CD4-positive, alpha-beta T cell treated with Interleukin-6 at 100 ng/mL for 8 hours (primary cell): ENCODE measurements at places on chromosomes 3 and 15.

DNA sequence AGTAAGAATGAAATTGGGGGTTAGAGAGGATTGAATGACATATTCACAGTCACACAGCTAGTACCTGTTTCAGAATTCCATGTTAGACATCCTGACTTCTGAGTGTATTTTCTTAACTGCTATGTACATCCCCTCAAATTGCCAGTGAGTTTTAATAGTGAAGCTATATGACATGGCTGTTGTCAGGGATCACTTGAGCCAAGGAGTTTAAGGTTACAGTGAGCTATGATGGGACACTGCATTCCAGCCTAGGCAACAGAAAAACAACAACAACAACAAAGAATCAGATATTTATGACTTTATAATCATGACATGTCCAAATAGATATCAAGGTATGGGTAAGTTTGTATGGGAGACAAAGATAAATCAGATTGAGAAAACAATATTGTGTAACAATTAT, 16.6 kb downstream of the PARP15 start:
- no peak for DNase-seq

DNA sequence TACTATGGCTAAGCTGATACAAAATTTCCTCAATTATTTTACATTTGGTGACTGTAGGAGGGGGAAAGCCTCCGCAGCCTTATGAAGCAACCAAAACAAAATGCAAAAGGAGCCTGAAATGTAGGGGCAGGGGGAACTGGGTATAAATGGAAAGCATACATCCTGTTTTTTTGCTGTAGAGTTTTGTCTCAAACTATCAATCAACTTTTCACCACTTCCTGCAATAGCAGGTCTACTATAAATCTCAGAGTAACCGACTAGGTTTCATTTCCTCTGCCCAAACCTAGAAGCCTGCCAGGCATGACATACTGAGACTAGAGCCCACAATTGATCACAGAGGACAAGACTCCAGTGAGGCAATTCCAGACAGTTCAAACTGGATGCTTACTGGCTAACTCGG, 91.3 kb downstream of the SHQ1 start:
- peak; percentile 78 for DNase-seq

DNA sequence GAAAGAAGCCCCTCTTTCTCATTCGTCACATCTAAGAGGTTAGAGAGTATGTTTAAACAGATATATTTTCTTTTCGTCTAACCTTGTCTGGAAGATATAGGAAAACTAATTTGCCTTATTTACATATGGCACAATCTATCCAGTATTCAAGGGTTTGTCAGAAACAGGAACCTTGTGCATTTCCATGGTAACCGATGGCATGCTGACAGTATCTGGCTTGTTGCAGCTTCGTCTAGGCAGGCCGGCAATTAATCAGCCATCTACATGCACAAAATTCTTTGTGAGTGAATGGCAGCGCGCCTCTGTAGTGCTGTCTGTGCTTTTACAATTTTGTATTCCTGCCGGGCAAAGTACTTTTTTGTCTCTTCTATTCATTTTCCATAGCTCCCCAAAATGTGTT, 294.0 kb upstream of the SOX2 start:
- DNase-seq, result no peak

GRCh38 chr3:177878192-177878591, 658.0 kb upstream of the KCNMB2 start:
- DNase-seq, result no peak

DNA sequence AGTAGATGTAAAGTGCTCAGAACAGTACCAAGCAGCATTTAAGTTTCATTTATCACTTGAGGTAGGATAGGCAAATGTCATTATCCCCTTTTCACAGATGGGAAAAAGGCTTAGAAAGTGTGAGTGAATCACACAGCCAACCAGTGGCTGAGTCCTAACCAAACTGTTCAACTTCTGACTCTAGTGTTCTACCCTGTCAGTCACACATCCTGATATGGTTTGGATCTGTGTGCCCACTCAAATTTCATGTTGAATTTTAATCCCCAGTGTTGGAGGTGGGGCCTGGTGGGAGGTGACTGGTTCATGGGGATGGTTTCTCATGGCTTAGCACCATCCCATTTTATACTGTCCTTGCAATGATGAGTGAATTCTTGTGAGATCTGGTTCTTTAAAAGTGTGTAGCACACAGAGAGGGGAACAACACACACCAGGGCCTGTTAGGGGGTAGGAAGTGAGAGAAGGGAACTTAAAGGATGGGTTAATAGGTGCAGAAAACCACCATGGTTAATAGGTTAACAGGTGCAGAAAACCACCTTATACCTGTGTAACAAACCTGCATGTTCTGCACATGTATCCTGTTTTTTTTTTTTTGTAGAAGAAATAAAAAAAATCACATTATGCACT, 304.7 kb downstream of the SUCLG2 start:
- DNase-seq, result no peak

GRCh38 chr3:3664935-3665334, 134.3 kb upstream of the LRRN1 start:
- DNase-seq, result no peak

- no peak for DNase-seq
Observed at GRCh38 chr15:69857250-69857649, 240.5 kb downstream of the TLE3 start.

- no peak for DNase-seq
Observed at GRCh38 chr3:182947888-182948287, 32.5 kb downstream of the DCUN1D1 start.

DNA sequence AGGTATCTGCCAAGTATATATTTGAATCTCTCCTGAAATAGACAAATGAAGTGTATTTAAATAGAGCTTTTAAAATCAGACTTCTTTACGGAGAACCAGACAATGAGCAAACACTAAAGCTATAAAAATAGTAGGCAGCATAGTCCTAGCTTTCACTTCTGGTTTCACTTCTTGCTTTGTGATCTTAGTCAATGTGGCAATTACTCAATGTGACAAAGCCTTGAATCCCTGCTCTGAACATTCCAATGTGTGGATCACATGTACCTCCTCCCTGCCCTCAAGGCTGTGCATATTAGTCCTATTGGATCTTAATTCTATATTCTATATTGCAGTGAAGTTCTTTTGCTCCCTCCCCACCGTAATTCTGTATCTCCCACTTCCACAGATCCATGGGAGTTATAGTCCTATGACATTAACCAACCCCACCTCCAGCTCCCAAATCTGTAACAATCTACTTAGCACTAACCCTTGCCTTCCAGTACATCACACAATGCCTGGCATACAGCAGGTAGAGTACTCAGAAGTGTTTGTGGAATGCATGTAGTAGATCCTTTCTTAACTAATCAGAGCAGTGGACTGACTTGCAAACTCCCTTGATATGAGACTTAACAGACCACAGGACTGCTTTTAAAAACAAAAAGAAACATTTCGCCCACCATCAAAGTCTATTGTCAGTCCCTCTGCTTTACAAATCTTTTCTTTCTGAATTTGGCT, 24.3 kb upstream of the CP start:
- no peak for DNase-seq

DNA sequence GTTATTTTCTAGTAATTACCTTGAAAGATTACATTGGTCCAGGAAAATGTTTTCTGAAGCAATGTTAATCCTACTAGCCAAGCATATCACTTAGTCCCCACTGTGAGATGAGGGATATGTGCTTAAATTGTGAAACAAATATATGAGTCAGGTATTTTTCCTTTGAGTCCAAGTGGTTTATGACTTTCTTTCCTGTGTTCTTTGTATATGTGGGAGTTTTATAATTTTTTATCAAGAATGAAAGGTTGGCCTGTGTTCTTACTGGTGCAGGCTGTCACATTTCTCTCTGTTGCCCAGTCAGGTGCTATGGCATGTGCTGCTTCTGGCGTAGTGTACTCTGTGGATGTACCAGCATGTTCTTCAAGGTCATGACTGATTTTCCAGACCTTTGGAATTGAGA, 147.4 kb downstream of the CMSS1 start:
- DNase-seq, result no peak
